ENCODE measurements at places on chromosomes 7 and 10.
A peak's percentile ranks its signal among the peaks of the same experiment; 100 is the strongest.

- DNase-seq, result no peak
These were observed 179.3 kb downstream of the SRPK2 start for GRCh38 chr7:105209433-105209832.

GRCh38 chr7:24540956-24541355 is 32.3 kb upstream of the PALS2 start:
- DNase-seq, result no peak

GRCh38 chr7:55032069-55032699 is 13.4 kb downstream of the EGFR start:
- DNase-seq, result no peak

DNA sequence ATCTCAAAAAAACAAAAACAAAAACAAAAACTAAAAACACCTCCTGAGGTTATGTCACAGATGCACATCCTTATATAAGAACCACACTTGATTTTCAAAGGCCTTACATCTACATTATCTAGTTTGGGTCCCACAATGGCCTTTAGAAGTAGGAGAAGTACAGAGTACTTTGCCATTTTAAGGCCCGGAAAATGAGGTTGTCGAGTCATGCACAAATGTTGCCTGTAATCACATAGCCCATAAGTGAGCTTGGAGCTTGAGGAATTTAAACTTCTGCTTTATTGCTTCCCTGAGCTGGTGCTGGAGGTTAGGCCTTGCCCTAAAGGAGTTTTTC is 9.7 kb upstream of the MKRN1 start:
- no peak for DNase-seq

- DNase-seq, result peak; percentile 51
These were observed 451 bp downstream of the SRRT start for GRCh38 chr7:100875356-100875751.

DNA sequence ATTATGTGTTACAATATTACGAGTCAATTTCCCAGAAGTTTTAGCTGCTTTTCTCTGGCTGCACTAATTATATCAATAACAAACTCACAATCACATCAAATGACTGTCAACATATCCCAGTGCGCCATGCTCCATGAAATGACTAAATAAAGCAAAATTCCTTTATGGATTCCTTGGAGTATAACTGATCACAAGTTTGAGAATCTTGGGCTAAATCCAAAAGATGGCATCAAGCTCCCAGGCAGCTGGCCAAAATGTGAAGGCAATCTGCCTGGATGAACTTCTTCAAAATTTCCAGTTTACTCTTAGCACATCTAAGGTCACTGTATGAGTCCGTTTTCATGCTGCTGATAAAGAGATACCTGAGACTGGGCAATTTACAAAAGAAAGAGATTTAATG is 210.8 kb downstream of the CCSER2 start:
- DNase-seq, result peak; percentile 33

DNA sequence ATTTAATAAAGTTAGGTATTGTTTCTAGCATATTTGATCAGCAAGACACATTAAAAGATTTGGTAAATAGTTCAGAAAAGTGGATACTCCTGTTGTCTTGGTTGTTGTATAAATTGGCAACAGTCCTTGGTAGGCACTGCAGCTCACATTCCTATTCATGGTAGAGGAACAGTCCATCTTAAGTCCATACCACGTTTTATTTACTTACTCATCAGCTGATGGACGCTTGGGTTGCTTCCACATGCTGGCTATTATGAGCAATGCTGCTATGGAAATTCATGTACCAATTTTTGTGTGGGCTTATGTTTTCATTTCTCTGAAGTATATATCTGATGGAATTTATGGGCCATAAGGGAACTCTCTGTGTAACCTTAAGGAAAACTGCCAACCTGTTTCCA is 43.3 kb downstream of the C10orf120 start:
- DNase-seq, result no peak

DNA sequence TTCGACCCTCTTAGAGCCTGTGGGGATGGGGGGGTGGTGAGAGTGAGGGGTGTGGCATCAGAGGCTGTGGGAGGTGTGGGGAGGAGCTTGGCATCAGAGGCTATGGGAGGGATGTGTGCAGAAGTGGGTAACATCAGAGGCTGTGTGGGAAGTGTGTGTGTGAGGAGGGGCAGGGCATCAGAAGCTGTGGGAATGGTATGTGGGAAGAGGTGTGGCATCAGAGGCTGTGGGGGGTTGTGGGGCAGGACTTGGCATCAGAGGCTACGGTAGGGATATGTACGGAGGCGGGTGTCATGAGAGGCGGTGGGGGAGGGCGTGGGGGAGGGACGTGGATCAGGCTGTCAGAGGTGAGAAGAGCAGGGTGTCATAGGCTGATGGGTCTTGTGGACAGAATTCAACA is 97.4 kb downstream of the SEC23IP start:
- DNase-seq, result no peak

- DNase-seq, result no peak
These were observed 68.4 kb upstream of the OIT3 start for GRCh38 chr10:72825163-72825562.

DNA sequence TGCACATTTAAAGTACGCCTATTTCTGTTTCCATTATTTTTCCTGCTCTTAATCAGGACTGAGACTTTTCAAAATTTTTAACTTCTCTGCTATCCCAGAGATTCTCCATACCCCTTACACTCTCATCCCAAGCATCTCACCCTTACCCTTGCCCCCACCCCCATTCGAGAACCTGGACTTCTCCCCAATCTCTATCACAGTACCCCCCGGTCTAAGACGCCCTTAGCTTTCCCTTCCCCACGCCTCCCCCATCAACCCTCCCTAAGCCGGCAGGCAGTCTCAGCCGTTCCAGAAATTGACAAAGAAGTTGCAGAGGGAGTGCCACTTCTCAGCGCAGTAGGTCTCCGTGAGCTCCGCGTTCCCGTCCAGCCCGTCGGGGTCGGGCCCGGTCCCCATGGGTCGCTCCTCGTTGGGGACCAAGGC is 1.4 kb downstream of the FGFBP3 start:
- DNase-seq, result peak; percentile 37

- DNase-seq, result no peak
These were observed 283 bp upstream of the TRDMT1 start for GRCh38 chr10:17201794-17202116.

GRCh38 chr10:11754173-11754572 is 12.0 kb downstream of the ECHDC3 start:
- no peak for DNase-seq

DNA sequence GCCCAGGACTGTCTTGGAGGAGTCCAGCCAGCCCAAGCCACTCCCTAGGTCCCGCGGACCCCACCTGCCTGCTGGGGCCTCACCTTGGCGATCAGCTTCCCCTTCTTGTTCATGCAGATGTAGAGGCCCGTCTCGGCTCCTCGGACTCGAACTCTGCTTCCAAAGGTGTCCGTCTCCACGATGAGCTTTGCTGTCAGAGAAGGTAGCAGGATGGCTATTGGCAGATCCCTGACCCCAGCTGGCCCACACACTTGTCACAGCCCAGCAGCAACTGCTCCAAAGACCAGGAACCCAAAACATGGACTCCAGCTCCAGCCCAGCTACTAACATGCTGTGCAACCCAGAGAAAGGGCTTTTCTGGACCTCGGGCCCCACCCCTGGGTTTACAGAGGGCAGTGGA is 4.5 kb downstream of the FGF8 start:
- DNase-seq, result no peak

- no peak for DNase-seq
These were observed 5.8 kb downstream of the PSMA2 start for GRCh38 chr7:42926204-42926603.
